ENCODE measurements at places on chromosomes 7 and 10. TPM values are rescaled to one million over a fixed set of nuclear protein-coding genes. Genes with fewer than 3 reads are reported as not detected.

GRCh38 chr10:103448746-103449145 lies 3.4 kb downstream of the CALHM2 start:
- DNase-seq: no peak

DNA sequence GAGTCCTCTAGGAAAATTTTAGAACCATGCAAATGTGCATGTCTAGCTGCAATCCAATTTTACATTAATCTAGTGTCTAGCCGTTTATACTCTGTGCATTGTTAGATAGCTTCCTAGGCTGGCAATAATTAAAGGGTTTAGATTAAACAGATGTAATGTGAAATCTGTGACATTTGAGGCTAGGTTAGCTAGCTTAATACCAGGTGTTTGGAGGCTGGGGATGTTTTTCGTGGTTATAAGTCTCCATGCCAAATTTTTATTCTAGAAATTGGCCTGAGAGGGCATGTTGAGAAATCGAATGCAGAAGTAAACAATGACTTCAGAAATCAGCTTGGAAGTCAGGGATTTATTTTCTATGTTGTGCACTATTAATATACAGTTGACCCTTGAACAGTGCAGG lies 94.2 kb downstream of the ST7 start:
- DNase-seq: no peak

The MYL7 gene
- 7.0 TPM for polyA plus RNA-seq

GRCh38 chr10:42991442-42992098 lies 85.3 kb upstream of the RET start:
- DNase-seq: no peak

All from forelimb muscle (tissue), 1 donor.